ENCODE measurements at places on chromosomes 1 and 21. TPM values are rescaled to one million over a fixed set of nuclear protein-coding genes. Genes with fewer than 3 reads are reported as not detected.

CLCNKB gene
- not detected for total RNA-seq

HLCS gene
- 18.1 TPM for total RNA-seq

TMEM54 gene
- 2.3 TPM for total RNA-seq

ESRRG gene
- not detected for total RNA-seq

SIM2 gene
- total RNA-seq = 0.22 TPM

C1QTNF12 gene
- total RNA-seq = 1.5 TPM

GNL2 gene
- 71.4 TPM for total RNA-seq

SLFNL1 gene
- 0.20 TPM for total RNA-seq

FAM72B gene
- 13.6 TPM for total RNA-seq

ZNF670 gene
- 1.1 TPM for total RNA-seq

PPFIA4 gene
- 6.4 TPM for total RNA-seq

GBP6 gene
- total RNA-seq = 4.2 TPM

UBE2J2 gene
- total RNA-seq = 87.7 TPM

ST6GALNAC5 gene
- total RNA-seq = not detected

SPRR1A gene
- not detected for total RNA-seq

Data from T-helper 1 cell treated with Interleukin-12 subunit alpha and Interleukin-12 subunit beta and Interleukin-4 antibody, amounts not matched to agents 30 ng/mL and 1 ng/mL, for 36 hours (primary cell).